ENCODE measurements at places on chromosomes 6 and 20.

DNA sequence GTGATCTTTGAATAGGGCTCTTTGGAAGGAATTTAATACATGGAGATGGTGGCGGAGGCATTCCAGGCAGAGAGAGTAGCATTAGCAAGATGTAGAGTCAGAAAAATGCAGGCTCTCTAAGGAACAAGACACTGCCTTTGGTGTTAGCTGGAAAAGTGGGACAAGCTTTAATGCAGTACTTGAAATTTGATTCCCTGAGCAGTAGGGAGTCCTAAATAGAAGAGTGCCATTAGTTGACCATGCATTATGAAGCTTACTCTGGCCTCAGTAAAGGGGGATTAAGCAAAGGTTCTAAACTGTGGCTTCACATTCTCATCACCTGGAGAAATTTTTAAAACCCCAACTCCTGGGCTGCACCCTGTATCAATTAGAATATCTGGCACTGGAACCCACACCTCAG lies 494.8 kb upstream of the SOX4 start:
- H3K4me3 ChIP-seq: no peak overlapping the region
- no peak for DNase-seq
- peaks cover 5% of the 10 kb centered on the region for H3K27me3 ChIP-seq

DNA sequence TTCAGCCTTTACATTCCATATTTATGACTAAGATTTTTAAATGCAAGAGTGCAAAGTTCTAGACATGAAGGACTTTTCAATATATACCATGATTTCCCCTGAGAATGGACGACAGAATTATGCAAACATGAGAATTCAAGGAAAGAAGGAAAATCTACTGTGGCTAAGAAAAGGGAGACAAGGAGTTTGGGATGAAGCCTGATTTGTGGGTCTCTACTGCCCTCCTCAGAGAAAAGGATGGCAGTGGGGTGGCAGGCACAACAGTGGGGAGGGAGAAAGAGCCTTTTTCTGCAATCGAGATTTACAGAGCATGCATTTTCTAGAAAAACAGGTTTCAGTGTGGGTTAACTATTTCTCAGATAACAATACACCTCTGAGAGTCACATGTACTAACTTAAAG lies 466.9 kb upstream of the NRSN1 start:
- peak; percentile 53 for DNase-seq
- H3K27ac ChIP-seq: no peak overlapping the region
- H3K4me1 ChIP-seq: peaks cover 11% of the 10 kb centered on the region
- no peak overlapping the region for H3K4me3 ChIP-seq
- no peaks in the 10 kb centered on the region for H3K27me3 ChIP-seq
- no peaks in the 10 kb centered on the region for H3K36me3 ChIP-seq

GRCh38 chr20:3652676-3653596 lies 10.3 kb downstream of the GFRA4 start:
- peaks cover 4% of the 10 kb centered on the region for H3K27me3 ChIP-seq
- H3K36me3 ChIP-seq: peaks cover 8% of the 10 kb centered on the region
- H3K4me3 ChIP-seq: no peak overlapping the region
- no peak for DNase-seq
- H3K27ac ChIP-seq: no peak overlapping the region

DNA sequence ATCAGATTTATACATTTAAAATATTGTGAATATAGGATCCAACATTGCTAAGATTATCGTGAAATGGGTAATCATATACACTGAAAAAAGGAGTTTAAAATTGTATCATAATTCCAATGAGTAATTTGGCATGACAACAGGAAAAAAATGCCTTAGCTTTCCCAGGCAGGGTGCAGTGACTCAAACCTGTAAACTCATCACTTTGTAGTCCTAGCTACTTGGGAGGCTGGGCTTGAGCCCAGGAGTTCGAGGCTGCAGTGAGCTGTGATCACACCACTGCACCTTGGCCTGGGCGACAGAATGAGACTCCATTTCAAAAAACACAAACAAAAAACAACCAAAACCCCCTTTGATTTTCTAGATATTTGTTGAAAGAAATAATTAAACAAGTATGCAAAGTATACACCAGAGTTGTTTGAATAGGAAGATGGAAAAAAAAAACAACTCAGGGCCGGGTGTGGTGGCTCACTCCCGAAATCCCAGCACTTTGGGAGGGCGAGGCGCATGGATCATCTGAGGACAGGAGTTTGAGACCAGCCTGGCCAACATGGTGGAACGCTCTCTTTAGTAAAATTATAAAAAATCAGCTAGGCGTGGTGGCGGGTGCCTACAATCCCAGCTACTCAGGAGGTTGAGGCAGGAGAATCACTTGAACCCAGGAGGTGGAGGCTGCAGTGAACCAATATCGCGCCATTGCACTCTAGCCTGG lies 98.7 kb downstream of the TRERF1 start:
- DNase-seq: no peak
- no peak overlapping the region for H3K27ac ChIP-seq
- H3K27me3 ChIP-seq: no peaks in the 10 kb centered on the region
- no peaks in the 10 kb centered on the region for H3K4me1 ChIP-seq

DNA sequence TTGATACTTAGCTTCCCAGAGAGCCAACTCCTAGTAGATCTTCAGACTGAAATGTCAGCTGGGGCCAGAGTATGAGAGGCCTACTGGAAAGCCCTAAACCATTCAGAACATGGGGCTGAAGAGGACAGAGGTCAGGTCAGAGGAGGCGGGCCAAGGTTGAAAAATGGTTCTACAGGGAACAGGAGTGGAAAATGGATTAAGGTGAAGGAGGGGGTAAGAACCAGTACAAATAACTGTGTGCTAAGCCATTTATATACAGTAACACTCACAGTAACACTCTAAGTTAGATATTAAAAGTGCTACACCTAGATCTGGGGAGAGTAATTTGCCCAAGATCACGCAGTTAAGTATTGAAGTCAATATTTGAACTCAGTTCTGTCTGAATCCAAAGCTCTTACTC lies 313.2 kb upstream of the MAP3K7 start:
- H3K36me3 ChIP-seq: no peaks in the 10 kb centered on the region
- H3K27ac ChIP-seq: no peak overlapping the region
- H3K4me1 ChIP-seq: no peaks in the 10 kb centered on the region
- no peak overlapping the region for H3K4me3 ChIP-seq
- no peak for DNase-seq

- H3K36me3 ChIP-seq: no peaks in the 10 kb centered on the region
- no peak overlapping the region for H3K4me3 ChIP-seq
- DNase-seq: no peak
Measured at GRCh38 chr20:31836853-31837608, 8.4 kb downstream of the FOXS1 start.

DNA sequence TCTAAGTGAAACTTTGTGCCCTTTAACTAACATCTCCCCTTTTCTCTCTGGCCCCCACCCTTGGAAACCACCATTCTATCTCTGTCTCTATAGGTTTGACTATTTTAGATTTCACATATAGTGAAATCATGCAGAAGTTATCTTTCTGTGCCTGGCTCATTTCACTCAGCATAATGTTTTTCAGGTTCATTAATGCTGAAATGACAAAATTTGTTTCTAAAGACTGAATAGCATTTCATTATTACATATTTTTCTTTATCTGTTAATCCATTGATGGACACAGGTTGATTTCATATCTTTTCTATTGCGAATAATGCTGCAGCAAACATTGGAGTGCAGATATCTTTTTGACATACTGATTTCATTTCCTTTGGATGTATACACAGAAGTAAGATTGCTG lies 30.7 kb downstream of the MEI4 start:
- no peak overlapping the region for H3K4me3 ChIP-seq
- no peak for DNase-seq
- H3K4me1 ChIP-seq: peaks cover 4% of the 10 kb centered on the region
- no peak overlapping the region for H3K27ac ChIP-seq

GRCh38 chr20:16236589-16237241 lies 336.5 kb downstream of the KIF16B start:
- no peak for DNase-seq
- no peak overlapping the region for H3K4me3 ChIP-seq
- H3K27ac ChIP-seq: no peak overlapping the region
- H3K27me3 ChIP-seq: no peaks in the 10 kb centered on the region
